ENCODE measurements at places on chromosomes 2 and 18.

- DNase-seq: no peak
Observed at GRCh38 chr2:166091439-166091838, 36.4 kb downstream of the SCN1A start.

- no peak for DNase-seq
Observed at GRCh38 chr18:77098538-77099174, 33.9 kb downstream of the MBP start.

GRCh38 chr2:178846458-178846802 lies 39.2 kb upstream of the TTN start:
- no peak for DNase-seq

DNA sequence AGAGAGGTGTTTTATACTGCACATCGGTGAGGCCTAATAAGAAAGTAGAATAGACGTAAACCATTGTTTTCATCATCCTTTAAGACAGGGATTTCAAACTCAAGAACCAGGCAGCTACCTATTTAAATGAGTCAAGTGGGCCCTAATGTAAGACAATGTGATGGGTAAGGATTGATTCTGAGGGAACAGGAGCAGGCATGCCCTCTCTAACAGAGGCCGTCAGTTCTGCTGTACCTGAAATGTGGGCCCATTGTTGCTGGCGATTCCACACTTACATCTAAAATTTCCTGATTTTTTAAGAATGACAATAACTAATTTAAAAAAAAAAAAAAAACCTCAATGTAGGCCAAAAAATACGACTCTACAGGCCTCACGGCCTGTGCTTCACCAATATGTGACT lies 67.5 kb downstream of the ACSL3 start:
- no peak for DNase-seq

GRCh38 chr2:100408941-100409340 lies 8.5 kb downstream of the CHST10 start:
- DNase-seq: no peak

DNA sequence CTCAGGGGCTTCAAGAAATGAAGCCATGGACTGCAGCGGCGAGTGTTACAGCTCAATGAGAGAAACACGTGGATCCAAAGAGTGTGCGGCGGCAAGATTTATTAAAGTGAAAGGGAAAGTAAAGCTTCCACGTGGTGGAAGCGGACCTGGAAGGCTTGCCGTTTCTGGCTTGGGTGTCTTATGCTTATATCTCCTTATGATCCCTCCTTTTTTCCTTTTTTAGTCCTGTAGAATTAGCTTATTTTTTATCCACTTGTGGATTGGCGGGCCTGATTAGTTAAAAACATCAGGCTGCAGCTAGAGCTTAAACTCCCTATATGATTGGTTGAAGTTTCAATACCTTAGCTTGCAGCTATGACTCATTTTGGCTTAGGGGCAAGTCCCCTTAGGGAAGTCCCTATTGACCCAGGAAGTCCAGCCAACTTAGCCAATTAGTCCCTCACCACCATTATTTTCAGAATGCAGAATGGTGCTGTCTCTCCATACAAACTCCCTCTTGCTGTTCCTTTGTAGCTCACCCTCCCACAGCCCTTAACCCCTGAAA lies 11.6 kb upstream of the HNMT start:
- DNase-seq: no peak

GRCh38 chr2:20456116-20456571 lies 9.3 kb downstream of the RHOB start:
- no peak for DNase-seq

GRCh38 chr2:149033716-149034115 lies 4.8 kb upstream of the LYPD6B start:
- no peak for DNase-seq

GRCh38 chr2:175435012-175435411 lies 253.5 kb upstream of the ATP5MC3 start:
- no peak for DNase-seq

- DNase-seq: no peak
Observed at GRCh38 chr2:8819194-8819593, 18.2 kb downstream of the KIDINS220 start.

DNA sequence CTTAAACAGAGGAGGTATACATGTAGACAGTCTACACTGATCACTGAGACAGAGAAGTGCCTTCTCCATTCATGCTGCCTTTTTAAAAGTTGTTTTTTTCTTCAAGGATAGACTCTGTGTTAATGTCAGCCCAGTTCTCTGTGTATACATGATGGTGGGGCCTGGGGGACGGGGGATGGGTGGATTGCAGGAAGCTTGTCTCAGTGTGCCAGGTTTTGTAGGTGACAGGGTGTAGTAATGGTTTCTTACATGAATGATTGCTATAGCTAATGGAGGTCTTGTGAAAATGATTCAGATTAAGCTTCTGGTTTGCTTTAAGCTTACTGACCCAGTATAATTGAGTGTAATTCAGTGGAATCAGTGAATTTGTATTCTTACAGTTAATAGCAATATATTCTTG lies 423.6 kb downstream of the PTPRM start:
- no peak for DNase-seq

GRCh38 chr18:9333441-9334328 lies 888 bp upstream of the TWSG1 start:
- no peak for DNase-seq

DNA sequence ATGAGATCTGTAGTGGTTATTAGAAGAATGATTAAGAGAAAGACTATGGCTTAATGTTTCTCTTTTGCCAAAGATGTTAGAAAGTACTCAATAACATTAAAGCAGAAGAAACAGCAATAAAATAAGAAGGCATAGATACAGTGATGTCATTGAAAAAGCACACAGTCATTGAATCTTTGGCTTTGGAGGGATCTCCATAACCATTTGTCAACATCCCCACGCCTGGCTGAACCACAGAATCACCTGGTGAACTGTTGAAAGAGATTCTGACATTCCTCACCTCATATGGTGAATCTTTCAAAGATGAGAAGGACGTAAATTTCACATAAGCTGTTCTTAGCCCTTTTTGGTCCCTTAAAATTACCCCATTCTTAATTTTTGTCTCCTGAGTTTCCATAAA lies 324.6 kb upstream of the NRP2 start:
- no peak for DNase-seq

- DNase-seq: no peak
Observed at GRCh38 chr2:71937396-71937795, 210.3 kb downstream of the CYP26B1 start.

DNA sequence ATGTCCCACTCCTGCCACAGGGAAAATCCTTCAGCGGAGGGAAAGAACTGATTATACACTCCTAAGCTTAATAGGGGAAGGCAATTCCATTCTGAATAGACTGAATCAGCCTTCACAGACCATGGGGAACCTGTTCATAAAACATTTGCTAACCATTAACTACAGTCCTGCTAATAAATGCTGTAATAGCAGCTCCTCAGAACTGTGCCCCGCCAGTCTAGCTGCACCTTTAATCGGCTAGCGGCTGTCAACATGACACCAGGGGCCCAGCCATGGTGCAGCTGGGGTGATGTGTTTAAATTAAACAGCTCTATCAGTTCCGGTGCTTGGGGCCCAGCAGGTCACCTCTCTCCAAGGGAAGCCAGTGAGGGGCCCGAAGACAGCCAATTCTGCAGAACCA lies 77.8 kb downstream of the GALNT14 start:
- DNase-seq: no peak

DNA sequence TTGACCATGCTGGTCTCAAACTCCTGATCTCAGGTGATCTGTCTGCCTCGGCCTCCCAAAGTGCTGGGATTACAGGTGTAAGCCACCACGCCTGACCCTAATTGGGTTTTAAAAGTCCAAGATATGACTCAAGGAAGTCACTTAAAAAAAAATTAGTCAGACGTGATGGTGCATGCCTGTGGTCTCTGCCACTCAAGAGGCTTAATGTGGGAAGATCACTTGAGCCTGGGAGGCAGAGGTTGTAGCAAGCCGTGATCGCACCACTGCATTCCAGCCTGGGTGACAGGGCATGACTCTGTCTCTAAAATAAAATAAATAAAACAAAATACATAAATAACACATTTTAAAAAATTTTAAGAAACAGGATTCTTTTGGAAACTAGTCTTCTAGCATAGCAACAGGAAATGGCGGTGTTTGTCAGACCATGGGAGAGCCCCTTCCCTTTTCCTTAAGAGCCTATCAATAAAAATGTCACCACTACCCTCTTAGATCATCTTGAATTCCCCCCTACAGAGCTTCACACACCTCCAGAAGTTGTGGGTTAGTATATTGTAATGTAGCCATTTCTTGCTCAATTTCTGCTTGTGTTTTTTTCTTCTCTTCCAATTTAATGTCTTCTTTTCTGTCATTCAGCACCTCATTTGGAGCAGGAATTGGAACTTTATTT lies 20.1 kb downstream of the SFT2D3 start:
- DNase-seq: no peak

DNA sequence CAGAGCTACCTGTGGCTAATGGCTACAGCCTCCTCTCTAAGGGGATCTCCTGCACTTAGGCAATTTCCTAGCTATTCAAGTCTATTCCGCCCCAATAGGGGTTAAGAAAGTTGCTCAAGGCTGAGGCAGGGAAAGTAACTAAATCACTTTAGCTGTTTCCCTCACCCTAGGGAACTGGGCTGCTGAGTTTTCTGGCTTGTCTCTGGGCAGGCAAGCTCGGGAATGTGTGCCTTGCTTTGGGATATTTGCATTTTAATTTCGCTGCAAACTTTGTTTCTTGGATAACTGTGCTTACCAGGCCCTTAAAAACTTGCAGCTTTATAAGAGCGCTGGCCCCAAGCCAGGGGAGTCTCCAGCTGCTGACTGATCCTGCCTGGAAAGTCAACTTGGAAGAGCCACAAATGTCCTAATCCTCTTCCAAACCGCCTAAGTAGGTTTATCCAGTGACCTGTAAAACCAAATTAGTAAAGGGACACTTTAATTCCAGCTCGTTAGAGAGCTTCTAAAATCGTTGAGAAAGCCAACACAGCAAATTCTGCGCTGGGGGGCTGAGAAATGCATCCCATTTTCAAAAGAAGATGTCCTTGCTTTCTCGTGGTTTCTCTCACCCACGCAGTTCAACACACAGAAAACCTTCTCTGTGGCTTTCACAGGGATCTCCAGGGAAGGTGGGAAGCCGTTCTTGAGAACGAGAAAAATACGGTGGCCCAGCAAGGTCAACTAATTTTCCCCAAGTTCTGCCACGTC lies 59.5 kb upstream of the SP3 start:
- DNase-seq: no peak

GRCh38 chr2:44838116-44838790 lies 103.2 kb upstream of the SIX3 start:
- no peak for DNase-seq

DNA sequence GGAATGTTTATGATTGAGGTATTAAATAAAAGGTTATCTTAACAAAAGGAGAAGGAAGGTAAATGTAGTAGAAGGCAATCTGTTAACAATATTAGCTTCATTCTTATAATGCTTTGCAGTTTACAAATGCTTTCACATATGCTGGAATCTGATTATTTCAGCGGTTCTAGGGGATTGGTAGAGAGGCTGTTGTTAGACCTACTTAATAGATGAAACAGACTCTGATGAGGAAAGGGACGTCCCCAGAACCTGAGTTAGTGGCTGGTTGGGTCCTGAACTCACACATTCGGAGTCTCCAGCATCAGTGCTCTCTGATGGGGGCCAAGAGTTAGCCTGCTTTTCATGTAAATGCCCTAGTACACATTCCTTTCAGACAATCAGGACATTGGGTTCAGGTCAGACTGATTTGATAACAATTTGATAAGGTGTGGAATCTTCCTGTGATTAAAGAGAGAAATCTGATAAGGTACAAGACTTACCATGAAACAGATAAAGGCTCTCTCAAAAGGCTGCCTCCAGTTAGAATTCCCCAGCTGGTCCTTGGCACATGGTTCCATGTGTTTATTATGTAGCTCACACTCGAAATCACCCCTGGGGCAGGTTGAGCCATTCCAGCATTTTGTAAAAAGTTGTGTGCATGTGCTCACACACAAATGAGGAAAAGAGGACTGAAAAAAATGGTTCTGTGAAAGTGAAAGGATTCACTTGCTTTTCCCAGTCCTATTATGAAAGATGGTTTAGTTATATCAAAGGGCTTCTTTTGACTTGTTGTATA lies 103.1 kb downstream of the GPD2 start:
- DNase-seq: no peak

DNA sequence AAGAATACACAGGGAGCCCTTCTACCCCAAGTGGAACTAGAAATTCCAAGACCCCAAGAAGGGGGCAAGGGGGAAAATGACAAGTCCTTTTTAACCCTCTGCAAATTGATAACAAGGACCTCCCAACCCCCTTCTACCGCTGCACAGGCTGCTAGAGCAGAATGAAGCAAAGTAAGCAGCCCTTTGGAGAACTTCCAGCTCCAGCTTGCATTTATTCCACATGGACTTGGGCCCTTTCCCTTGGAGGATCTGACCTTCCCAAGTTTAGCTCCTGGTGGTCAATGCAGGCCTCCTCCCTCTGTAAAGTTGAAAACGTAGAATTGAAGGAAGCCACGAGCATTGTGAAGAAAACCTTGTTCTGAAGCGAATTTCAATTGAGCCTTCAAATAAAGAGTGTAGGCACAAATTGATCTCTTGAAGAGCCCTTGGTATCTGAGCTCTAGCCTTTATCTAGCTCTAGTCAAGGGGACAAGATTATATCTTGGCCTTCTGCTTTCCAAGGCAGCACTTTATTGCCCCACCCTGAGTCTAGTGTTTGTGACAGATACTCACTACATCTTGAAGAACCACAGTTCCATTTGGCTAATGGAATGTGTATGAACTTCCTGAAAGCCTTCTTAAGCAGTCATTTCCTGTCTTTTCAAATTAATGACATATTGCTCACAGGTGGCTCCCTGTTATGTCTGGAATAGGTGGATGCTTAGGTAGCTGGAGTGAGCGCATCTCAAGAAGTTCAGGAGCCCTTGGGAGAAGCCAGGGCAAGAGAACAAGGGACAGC lies 37.2 kb downstream of the SLC14A2 start:
- no peak for DNase-seq

DNA sequence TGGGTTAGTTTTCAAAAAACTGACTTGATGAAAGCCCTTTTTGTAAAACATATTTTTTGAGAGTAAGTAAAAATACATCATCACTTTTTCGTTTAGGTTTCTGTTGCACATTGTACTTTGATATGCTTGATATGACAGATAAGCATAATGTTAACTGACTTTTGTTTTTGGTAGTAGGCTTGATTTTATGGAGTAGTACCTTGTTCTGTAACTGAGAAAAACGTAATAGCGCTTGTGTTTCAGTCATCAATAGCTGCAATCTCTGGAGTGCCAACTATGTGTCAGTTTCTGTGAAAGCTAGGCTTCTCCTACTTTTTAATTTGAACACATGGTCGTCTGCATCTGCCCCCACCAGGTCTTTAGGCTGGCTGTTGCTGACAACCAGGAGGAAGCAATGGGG lies 1.3 kb downstream of the LCLAT1 start:
- DNase-seq: no peak

DNA sequence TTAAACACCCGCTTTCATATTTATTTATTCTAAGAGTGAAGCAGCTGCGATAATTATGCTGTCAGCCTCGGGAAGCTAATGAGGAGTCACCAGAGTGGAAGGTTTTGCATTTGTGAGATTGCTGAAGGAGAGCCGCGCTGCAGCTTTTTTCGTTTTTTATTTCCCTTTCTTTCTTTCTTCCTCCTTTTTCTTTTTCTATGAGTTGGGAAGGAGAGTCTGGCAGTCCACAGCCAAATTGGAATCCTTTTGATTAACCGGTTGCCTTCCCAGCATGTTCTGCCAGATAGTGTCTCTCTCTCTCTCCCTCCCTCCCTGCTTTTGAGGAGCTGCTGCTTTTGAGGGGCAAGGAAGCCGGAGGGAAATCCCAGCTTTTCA lies 82.1 kb downstream of the CDK15 start:
- no peak for DNase-seq

All from non-pigmented ciliary epithelial cell (primary cell).